ENCODE measurements at places on chromosomes 2 and 18. TPM values are rescaled to one million over a fixed set of nuclear protein-coding genes. Genes with fewer than 3 reads are reported as not detected.

HOXD9 gene
- 17.0 TPM for total RNA-seq

CDCA7 gene
- total RNA-seq: 2.0 TPM

SKA1 gene
- total RNA-seq: 1.8 TPM

CYP27A1 gene
- 12.7 TPM for total RNA-seq

PTH2R gene
- under 0.01 TPM for total RNA-seq
